ENCODE measurements at places on chromosomes 2 and 18.
A peak's percentile ranks its signal among the peaks of the same experiment; 100 is the strongest.

- no peak for DNase-seq
These were observed 80.1 kb downstream of the XDH start for GRCh38 chr2:31334311-31335026.

- peak; percentile 86 for DNase-seq
These were observed 50.6 kb downstream of the THNSL2 start for GRCh38 chr2:88220718-88221117.

- no peak for DNase-seq
These were observed 45.2 kb downstream of the ITGA6 start for GRCh38 chr2:172472446-172473033.

- DNase-seq: no peak
These were observed 181.3 kb downstream of the CTIF start for GRCh38 chr18:48719974-48720654.

DNA sequence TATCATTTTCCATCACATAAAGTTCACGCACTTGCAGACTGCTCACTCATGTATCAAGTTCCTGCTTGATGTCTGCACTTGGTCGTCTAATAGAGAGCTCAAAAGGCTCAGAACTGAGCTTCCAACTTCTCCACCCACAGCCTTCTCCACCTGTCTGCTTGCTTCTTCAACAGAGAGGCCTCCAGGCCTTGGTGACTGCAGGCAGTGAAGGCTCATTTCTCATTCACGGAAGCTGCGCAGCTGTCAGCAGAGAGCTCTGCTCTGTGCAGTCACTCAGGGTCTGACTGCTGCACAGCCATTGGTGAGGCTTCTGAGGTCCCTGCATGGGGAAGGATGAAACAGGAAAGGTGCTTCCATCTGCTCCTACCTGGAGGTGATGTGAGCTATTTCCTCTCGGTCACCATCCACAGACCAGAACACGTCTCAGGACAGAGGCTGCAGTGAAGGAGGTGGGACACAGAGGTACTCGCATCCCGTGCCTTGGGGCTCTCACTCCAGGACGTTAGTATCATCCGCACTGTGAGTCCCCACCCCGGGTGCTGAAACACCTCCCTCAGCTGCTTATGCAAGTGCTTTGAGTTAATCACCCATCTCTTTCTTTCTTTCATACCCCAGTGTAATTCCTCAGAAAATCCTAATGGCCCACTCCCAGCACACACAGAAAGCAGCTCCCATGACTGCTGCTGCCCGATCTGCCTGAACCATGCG is 126.2 kb downstream of the TMEM18 start:
- DNase-seq: no peak

DNA sequence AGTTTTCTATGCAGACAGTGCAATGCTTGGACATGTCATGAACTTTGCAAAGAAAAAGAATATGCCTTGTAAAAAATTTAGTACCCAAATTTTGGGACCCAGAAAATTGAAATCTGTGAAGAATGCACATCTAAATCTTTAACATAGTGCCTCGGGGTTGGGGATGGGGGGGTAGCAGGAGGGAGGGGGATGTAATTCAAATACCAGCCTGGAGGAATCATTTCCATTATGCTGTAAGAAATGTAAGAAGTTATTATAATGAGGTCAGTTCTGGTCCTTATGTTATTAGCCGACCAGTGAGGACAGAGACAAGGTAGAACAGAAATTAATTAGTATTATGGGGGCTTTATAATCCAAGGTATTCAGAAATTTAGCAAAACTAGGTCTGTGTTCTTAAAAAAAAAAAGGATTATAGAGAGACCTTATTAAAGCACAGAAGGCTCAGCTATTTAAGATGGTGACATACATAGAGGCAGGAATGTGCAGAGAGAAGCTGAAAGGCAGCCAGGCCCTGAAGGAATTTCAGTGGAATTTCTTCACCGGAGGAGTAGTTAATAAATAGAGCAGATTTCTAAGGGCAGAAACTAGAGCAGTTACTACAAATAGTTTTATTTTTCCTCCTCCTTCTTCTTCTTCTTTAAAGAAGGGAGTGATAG is 89.0 kb upstream of the RBMS1 start:
- no peak for DNase-seq

- no peak for DNase-seq
These were observed 6.6 kb downstream of the FECH start for GRCh38 chr18:57579934-57580333.

DNA sequence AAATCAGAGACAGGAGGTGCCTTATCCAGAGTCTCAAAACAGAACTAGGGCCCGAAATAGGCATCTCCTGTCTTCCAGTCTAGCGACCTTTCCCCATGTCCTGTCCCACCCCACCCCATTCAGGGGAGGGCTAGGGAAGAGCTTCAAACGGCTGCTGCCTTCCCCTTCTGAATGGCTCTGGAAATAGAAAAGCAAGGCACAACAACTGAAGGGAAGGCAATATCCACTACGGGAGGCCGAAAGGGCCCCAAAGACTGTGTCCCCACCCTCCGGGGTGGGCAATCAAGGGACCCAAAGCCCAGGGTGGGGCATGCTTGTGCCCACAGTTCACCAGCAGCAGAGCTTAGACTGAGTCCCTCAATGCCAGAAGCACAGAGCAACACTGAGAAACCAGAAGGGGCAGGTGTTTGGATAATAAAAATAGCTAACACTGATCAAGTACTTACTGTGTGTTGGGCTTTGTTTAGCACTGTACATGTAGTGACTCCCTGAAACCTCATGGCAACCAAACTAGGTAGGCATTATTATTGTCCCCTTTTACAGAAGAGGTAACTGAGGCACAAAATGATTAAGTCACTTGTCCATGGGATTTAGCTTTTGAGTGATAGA is 38.5 kb downstream of the CYRIA start:
- peak; percentile 22 for DNase-seq

GRCh38 chr18:36496022-36496421 is 198.5 kb downstream of the FHOD3 start:
- peak; percentile 29 for DNase-seq

- DNase-seq: peak; percentile 59
These were observed 35.3 kb downstream of the GALNT1 start for GRCh38 chr18:35616664-35617423.

GRCh38 chr18:8747440-8747937 is 42.1 kb downstream of the MTCL1 start:
- DNase-seq: no peak

- no peak for DNase-seq
These were observed 50.8 kb upstream of the CWC22 start for GRCh38 chr2:180057706-180058412.

DNA sequence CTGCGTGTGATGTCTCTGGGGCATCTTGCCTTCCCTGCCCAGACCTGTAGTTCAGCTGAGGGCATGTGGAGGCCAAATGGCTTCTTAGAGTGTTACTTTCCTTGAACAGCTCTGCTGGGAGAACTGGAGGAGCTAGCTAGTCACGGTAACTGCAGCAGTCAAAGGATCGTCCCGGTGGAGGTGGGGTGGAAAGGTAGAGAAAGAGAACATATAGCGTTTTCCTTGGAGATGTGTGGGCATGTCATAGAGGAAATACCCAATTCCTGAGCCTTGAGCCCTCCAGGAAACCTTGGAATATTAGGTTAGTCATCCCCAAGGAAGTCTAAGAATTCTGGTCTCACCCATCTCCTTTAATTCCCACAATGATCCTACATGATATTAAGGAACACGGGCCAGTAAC is 33.5 kb upstream of the IL37 start:
- no peak for DNase-seq

GRCh38 chr18:51128533-51128932 is 68.9 kb downstream of the MEX3C start:
- DNase-seq: no peak

GRCh38 chr18:13381944-13382365 is 163.4 kb downstream of the LDLRAD4 start:
- peak; percentile 72 for DNase-seq

DNA sequence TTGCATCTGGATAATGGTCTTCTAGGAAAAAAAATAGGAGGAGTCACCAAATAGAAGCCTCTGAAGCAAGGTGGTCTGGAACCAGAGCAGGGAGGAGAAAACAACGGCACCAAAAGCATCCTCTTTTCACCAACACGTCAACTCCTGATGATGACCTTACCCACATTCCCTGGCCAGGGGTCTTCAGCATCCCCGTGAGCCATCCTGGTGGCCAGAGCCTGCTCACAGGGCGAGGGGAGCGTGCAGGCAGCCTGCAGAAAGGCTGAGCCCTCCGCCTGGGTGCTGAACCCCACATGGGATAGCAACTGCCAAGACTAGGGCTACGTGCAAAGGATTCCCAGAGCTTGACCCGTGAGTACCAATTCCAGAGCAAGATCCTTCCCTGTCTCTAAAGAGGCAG is 191.0 kb downstream of the NDUFA10 start:
- DNase-seq: no peak

DNA sequence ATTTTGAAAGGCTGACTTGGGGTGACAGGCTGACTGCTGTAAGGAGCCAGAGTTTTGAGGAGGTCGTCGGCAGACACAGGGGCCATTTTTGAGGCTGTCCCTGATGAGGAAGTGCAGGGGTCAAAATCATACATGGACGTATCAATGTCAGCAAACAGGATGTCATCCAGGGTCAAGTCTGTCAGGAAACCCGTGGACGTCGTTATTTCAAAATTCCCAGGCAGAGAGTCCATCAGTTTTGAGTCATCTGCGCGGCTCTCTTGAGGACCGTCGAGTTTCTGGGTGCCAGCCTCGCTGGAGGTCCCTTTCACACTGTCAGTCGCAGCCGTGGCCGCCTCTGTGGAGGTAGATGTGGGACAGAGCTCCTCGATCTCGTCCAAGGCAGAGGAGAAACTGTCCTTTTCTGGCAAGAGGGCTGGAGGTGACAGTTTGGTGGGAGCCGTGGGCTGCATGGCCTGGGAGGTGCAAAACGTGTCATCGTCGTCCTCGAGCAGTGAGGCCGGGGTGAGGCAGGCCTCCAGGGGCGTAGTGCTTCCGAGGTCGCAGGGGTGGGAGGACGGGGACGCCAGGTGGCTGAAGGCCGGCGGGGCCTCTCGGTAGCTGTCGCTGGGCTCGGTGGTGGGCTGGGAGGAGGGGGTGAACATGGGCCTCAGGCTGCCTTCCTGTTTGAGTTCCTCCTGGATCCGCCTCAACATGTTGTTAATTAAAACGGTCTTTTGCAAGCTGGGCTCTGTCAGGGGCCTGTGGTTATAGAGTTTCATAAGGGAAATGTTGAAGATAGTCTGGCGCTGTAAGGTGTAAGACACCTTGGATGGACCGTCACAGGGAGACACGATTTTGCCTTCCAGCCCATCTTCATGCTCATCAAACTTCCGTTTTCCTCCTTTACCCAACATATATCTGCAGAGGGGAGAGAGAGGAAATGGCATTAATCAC is 17.5 kb downstream of the SERTAD2 start:
- no peak for DNase-seq

DNA sequence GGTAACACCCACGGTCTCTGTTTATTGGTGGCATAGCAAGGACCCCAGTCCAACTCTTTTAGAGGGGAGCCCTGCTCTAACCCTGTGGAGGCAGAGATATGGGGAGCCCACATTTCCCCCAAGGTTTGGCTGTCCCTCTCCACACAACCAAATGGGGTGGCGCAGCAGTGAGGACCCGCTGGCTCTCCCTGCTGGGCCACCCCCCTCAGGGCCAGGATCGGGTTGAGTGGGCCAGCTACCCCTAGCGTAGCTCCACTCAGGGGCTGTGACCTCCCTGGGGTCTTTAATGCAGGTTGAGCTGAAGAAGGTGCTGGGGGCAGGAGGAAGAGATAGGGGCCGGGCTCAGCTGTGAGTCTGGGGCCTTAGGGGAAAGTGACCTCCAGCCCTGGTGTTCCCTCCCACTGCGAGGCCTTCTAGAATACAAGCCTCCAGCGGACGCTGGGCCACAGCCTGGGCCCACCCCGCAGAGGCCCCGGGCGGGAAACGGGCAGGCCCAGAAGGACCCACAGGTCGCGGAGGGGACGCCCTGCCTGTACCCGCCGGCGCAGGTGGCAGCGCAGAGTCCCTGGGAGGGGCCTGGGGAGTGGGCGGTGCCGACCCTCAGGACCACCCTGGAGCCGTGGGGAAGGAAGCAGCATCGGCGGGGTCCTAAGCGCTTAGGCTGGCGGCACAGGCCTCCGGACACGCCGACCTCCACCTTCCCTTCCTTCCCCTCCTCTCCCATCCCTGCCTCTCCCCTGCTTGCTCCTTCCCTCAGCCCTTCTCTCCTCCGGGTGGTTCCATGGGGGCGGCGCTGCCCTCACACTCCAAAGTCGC is 9.6 kb downstream of the CROCC2 start:
- no peak for DNase-seq

GRCh38 chr2:1867141-1867540 is 122.8 kb upstream of the PXDN start:
- no peak for DNase-seq

- DNase-seq: no peak
These were observed 252.0 kb downstream of the DYSF start for GRCh38 chr2:71705171-71705960.

- peak; percentile 8 for DNase-seq
These were observed 59.2 kb downstream of the ACVR2A start for GRCh38 chr2:147904051-147904450.

DNA sequence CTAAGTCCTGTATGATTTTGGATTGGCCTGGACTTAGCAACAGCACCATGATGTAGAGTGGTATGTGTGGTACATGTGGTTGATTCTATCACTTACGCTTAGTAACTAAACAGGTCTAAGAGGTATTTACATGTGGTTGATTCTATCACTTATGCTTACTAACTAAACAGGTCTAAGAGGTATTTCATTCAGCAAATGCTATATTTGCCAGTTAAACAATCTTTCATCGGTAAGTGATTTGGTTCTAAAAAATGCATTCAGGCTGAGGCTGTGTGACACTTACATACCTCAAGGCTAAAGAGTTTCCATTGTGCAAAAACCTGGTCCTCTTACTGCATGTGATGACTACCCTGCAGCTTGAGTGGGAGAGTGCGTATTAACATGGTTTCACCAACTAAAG is 13.1 kb downstream of the EIF4E2 start:
- no peak for DNase-seq

GRCh38 chr2:113757138-113757657 is 756 bp upstream of the SLC35F5 start:
- DNase-seq: no peak

GRCh38 chr2:66948234-66948633 is 448.9 kb upstream of the ETAA1 start:
- DNase-seq: no peak

- DNase-seq: peak; percentile 35
These were observed 1.9 kb downstream of the CDH20 start for GRCh38 chr18:61334951-61335683.

GRCh38 chr2:182895798-182896197 is 29.4 kb upstream of the FRZB start:
- DNase-seq: no peak

- peak; percentile 54 for DNase-seq
These were observed 109.9 kb downstream of the SLC4A3 start for GRCh38 chr2:219737270-219737691.

DNA sequence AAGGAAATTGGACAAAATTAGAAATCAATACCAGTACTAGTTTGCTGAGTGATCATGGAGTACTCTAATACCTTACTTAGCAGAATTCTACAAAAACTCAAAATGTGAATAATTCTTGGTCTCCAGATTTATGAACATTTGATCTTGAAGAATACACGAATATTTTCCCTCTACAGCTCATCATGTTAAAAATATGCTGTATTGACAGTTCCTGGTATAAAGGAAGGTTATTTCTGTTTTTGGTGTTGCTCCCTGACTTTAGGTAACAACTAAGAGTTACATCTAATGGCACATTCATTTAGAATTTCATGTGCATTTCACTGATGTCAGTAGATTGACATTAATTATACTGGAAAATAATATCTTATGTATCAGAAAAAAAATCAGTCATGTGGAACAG is 479.2 kb upstream of the PKDCC start:
- no peak for DNase-seq

- DNase-seq: peak; percentile 25
These were observed 44.9 kb downstream of the ZBTB14 start for GRCh38 chr18:5250603-5251002.

All from DMS53 (cell line).